ENCODE measurements at places on chromosomes 13 and 19.

GRCh38 chr13:39418424-39418823 is 184.6 kb downstream of the LHFPL6 start:
- no peak for DNase-seq

GRCh38 chr19:48603001-48603400 is 3.5 kb upstream of the SPACA4 start:
- no peak for DNase-seq

DNA sequence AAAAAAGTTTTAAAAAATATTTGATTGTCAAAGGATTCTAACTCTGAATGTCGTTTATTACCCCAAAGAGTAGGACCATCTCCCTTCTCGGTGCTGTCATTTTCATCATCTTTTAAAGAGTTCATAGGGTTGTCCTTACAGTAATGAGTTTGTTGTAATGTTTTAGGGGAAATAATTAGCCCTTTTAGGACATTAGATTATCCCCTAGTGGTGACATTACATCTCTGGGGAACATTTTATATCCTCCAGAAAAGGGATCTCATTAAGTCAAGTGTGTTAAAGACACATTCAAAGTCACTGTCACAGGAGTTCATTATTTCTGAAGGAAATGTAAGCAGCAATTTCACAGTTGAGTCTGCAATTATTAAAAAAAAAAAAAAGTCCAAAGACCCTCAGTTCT is 99.3 kb upstream of the GJB6 start:
- no peak for DNase-seq

GRCh38 chr13:70310396-70311119 is 202.3 kb upstream of the KLHL1 start:
- DNase-seq, result no peak

DNA sequence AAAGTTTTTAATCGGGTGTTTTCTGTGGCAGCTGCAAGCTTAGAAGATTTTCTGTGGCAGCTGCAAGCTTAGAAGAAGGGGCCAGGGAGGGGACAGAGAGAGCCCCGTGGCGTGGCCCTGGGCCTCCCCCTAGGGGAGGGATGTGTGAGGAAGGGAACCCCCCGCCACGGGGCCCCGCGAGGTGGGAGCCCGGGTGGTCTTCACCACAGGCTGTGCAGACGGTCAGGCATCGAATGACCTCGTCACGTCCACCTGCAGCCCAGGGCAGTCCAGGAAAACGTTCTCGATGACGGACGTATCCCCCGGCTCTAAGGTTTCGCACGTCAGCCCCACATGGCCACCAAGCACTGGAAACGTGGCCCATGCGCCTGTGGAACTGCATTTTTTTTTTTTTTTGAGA is 8.6 kb downstream of the POLR2E start:
- DNase-seq, result no peak

DNA sequence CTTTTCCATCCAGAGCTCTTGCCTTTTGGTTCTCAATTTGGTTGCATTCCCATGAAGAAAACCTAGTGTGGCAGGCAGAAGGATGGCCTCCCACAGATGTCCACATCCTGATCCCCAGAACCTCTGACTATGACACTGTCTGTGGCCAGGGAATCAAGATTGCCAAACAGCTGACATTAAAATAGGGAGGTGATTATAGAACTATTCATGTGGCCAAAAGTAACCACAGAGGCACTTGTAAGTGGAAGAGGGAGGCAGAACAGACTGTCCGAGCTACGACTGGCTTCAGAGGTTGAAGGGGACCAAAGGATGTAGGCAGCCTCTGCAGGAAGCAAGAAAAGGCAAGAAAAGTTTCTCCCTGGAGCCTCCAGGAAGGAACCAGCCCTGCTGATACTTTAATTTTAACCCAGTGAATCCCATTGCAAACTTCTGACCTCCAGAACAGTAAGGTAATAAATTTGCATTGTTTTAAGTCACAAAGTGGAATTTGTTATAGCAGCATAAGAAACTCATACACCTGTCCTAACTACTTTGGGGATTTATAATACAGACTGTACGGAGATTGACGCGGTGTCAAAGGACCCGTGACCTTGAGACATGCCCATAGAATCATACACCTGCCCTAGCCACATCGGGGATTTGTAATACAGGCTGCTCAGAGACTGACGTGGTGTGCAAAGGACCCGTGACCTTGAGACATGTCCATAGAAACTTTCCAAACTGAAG is 106.5 kb downstream of the ATP11A start:
- DNase-seq, result no peak

GRCh38 chr13:30394751-30395191 is 27.5 kb upstream of the UBE2L5 start:
- DNase-seq, result peak; percentile 37

DNA sequence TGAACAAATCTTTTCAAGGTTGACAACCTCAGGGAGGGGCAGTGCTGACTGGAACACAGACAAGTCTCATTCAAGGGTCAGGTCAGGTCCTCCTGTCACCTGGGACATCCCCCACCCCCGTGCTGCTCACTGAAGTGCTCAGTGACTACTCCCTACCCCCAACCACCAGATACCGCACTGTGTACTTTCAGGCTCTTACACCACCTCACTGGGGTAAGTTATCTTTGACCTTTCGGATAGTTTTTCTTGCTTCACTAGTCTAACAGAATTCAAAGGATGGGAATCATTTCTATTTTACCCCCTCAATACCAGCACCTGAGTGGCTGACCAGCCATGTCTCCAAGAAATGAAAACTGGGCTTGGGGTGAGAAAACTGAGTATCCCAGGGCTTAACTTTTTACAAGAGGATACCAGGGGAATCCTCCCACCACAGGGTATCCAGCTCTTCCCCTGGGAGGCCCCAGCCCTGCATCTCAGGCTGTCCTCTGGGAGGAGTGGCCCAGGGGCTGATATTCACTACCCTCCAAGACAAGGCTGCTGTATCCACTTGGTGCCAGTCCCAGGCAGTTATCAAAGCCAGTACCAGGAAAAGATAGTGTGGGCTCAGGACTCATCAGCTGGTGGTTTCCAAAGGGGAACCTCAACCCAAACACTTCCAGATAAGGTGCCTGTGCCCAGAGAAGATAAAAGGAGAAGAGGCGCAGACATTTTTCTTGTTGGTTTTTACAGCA is 2.1 kb downstream of the ZNF563 start:
- no peak for DNase-seq

- peak; percentile 86 for DNase-seq
Observed at GRCh38 chr19:13842291-13843103, 34.4 kb upstream of the NANOS3 start.

DNA sequence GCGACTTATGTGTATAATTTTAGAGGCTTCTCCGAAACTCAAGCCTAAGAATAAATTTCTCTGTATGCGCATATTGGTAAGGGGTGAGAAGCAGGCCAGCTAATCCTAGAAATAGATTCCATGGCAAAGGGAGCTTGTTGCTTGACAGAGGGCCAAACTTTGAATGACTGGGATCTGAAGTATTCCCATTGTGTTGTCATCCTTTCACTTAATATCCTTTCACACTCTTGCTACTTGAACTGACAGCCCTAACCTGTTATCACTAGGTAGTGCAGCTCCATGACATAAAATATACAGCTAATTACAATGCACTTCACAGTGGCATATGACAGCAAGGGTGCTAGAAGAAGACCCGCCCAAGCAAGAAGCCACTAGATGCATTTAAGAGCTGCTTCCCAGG is 309.8 kb downstream of the OXGR1 start:
- no peak for DNase-seq

DNA sequence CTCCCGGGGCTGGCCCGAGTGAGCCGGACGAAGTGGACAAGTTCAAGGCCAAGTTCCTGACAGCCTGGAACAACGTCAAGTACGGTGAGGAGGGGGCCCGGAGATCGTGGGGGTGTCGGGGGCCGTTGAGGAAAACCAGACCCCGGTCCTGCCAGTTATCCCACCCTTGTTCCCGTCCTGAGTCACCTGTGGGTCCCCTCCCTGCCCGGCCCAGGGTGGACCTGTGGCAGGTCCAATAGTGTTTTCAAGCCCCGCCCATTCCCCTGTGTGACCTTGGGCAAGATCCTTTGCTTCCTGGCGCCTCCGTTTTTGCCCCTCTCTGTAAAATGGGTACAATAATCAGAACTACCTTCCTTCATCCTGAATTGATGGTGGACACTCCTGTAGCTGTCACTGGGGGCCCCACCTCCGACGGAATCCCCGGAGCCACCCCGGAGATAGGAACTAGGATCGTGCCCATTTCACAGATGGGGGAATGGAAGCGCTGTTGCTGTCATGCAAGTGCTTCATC is 593 bp downstream of the ATG4D start:
- peak; percentile 58 for DNase-seq

DNA sequence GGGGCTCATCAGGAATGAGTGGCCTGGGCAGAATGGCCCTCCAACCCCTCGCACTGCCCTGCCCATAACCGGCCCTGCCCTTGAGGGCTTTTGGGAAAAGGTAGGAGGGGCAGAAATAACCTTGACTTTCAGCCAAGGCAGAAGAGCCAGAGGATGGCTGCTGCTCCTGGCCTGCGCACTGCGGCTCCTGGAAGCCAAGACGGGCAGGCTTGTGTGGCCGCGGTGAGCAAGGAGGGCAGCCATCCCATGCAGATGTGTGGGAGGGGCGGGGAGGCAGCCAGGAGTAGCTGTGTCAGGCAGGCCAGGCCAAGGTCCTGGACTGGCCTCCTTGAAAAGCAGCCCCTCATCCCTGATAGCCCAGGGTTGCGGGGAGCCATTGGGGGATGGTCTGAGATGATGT is 57.6 kb upstream of the URI1 start:
- DNase-seq, result no peak

DNA sequence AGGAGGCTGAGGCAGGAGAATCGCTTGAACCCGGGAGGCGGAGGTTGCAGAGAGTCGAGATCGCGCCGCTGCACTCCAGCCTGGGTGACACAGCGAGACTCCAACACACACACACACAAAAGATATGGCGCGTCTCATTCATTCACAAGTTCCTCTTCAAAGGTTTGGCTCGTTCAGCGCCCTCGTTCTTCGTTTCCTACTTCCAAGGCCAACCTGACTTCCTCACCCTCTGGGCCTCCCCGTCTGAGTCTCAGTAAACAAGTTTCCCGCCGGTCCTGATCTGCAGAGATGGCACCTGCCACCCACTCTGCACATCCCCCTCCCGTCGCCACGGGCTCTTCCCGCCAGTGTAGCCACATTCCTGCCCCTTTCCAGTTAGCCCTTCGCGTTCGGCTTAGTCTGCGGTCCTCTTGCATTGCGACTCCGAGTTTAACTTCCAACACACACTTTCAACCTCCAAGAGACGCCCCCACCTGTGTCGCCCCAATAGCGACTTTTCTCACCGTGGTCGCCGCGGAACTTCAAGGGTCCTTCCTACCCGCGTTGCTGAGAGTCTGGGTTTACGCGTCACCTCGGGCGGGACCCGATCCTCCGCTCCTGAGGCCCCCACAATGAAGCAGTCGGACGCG is 1.3 kb upstream of the BSG start:
- DNase-seq, result peak; percentile 59

GRCh38 chr19:51439021-51439465 is 19.2 kb downstream of the SIGLEC8 start:
- peak; percentile 38 for DNase-seq

- peak; percentile 87 for DNase-seq
Observed at GRCh38 chr13:72983085-72983768, 75.6 kb upstream of the KLF5 start.

GRCh38 chr13:73082895-73083294 is 24.1 kb downstream of the KLF5 start:
- no peak for DNase-seq

DNA sequence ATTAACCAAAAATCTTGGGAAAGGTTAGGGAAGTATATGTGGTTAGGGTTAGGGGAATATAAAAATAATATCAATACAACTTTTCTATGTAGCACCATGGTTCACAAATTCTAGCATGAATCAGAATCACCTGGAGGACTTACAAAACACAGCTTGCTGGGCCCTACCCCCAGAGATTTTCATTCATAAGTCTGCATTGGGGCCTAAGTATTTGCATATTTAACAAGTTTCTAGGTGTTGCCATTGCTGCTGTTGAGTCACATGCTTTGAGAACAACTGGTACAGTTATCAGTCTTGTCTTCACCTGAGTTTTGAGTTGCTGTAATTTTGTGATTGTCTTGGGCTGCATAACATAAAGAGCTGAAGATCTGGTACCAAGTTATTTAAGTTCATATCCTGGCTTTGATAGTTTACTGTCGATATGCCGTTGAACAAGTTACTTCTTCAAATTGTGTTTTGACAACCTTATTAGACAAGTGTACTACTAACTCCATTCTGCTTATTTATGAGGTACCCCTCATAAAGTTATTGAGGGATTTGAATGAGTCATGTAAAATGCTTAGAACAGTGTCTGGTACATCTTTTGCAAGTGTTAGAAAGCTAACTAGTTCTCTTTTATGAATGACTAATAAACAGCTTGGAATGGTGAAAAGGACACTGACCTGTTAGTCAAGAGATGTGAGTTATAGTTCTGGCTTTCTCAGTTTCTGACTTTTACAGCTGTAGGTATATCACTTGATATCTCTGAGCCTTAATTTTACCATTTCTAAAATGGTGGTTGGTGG is 132.9 kb downstream of the PAN3 start:
- no peak for DNase-seq

- no peak for DNase-seq
Observed at GRCh38 chr13:20960663-20961309, 58.2 kb upstream of the XPO4 start.

DNA sequence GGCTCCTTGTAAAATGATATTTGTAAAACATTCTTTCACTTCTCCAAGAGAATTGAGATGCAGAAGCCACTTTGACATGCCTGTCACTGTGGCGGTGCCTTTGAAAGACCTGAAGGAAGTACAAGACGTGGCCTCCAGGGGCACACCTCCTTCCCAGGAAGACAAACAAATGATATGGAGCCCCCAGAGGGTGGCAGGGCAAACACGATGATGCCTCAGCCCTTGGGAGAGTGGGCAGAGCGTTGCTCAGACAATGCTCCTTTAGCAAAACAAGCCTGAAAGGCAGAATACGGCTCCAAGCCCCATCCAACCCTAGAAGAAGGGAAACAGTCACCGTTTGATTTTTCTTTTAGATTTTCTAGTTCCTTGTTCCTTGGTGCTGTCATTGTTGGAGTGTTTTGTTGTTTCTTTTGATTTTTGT is 9.2 kb upstream of the ATP12A start:
- peak; percentile 75 for DNase-seq

DNA sequence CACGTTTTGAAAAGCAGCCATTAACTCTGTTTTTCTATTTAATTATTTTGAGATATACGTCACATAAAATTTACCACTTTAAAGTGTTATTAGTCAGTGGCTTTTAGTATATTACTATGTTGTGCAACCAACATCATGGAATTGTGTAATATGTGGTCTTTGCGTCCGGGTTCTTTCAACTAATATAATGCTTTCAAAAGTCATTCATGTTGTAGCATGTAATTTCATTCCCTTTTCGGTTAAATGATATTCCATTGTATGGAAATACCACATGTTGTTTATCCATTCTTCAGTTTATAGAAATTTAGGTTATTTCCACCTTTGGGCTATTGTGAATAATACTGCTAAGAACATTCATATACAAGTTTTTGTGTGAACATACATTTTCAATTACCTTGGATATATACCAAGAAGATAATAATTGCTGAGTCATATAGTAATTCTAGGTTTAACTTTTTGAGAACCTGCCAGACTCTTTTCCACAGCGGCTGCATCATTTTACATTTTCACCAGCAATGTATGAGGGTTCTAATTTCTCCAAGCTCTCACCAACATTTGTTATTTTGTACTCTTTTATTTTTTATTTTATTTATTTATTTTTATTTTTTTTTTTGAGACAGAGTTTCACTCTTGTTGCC is 28.1 kb upstream of the CLDN10 start:
- peak; percentile 28 for DNase-seq
